ENCODE measurements at places on chromosomes 12 and 14.
A peak's percentile ranks its signal among the peaks of the same experiment; 100 is the strongest.

DNA sequence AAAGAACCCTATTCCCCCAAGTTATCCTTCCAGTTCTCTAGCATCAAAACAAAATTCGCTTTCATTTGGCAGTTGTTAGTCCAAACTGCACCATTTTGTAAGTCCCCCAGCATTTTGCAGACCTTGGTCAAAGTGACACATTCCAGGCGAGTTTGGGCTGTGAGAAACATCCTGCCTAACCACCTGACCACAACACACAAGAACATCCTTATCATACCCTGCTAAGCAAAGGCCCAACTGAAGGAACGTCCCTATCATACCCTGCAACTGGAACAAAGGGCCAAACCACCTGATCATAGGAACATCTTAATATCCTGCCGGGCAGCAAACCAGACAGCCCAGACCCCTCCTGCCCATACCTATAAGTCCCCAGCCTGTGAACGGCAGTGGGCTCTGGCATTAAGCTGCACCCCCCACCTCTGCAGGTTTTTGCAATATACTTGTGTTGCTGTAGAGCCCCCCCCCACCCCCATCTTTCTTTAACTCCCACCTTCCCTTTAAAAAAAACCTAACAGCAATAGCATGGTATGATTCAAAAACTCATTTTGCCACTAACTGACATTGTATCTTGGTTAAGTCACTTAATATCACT, 2.7 kb downstream of the PCNX4 start:
- peak; percentile 85 for DNase-seq

- no peak for DNase-seq
These were observed 104.5 kb downstream of the TMEM30B start for GRCh38 chr14:61176686-61177085.

- DNase-seq = no peak
These were observed 38.7 kb downstream of the ANO4 start for GRCh38 chr12:100833282-100833681.

DNA sequence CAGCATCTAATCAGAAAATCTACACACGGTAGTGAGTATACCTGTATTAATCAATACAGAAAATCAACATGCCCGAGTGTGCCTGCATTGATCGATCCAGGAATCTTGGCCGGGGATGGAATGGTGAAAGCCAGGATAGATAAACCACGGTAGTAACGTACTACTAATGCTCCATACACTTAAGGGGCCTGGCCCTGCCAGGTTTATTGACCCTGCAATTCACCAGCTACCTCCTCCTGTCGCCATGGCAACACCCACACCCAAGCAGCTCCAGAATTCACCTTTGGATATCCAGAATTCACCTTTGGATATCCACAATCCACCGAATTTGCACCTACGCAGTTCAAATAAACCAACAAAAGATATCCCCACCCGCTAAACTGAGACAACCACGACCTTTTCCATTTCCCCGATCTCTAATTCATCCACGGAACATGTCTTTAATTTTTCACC, 14.8 kb upstream of the CALM1 start:
- DNase-seq = no peak

- no peak for DNase-seq
These were observed 348.5 kb upstream of the TBX3 start for GRCh38 chr12:115032521-115032920.

GRCh38 chr12:59499774-59500173, 96.1 kb upstream of the SLC16A7 start:
- no peak for DNase-seq

DNA sequence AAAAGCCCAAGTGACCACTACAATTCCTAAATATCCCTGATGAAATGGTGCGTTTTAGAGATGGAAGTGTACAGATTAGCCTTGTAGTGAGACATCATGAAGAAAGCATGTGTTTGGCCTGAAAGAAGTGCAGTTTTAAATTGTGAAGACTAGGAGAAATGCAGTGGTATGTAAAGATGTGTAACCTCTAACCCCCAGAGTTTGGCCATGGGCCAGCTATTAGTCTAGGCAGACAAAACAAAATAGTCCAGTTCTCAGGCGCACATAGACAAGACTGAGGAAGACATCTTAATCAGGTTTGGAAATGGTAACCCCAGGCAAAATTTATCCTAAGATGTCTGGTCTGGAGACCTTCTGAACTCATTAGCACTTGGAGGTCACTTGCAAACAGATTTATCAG, 23.4 kb downstream of the WBP11 start:
- no peak for DNase-seq

DNA sequence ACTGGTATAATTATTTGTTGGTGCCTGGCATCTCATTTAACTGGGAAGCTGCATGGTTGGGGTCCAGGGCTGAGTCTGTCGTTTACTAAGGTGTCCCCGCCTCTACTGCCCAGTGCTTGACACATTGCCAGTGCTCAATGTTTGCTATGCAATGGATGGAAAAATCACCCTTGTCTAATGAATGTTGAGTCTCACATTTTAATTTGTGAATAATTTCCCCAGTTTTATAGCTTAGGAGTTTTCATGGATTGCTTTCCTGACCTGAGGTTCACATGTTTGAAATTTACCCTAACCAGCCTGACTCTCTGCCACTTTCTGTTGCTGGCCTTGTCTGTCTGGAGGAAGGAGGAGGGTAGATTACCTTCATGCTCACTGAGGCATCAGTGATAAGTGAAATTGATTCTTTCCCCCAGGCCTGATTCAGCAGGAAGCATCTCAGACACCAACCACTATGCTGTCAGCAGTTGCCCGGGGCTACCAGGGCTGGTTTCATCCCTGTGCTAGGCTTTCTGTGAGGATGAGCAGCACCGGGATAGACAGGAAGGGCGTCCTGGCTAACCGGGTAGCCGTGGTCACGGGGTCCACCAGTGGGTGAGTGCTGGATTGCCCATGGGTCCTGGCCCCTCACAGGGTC, 2.4 kb downstream of the DHRS2 start:
- DNase-seq = no peak

DNA sequence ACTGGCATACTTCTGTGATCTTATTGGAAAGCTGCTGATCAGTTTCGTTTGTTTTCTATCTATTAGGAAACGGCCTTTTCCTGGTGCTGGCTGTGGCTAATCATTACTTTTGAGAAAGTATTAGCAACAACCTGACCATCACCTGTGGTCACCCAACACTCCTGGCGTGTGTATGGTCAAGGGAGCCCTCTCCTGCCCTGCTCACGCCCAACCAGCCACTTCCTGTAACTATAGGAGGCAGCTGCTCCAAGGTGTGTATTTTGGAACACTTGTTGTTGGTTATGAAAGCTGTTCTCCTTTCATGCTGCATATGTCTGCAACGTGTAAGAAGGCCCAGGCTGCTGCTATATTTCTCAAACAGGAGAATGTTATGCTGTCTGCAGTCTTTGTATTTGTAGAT, 1582.8 kb downstream of the AACS start:
- no peak for DNase-seq

DNA sequence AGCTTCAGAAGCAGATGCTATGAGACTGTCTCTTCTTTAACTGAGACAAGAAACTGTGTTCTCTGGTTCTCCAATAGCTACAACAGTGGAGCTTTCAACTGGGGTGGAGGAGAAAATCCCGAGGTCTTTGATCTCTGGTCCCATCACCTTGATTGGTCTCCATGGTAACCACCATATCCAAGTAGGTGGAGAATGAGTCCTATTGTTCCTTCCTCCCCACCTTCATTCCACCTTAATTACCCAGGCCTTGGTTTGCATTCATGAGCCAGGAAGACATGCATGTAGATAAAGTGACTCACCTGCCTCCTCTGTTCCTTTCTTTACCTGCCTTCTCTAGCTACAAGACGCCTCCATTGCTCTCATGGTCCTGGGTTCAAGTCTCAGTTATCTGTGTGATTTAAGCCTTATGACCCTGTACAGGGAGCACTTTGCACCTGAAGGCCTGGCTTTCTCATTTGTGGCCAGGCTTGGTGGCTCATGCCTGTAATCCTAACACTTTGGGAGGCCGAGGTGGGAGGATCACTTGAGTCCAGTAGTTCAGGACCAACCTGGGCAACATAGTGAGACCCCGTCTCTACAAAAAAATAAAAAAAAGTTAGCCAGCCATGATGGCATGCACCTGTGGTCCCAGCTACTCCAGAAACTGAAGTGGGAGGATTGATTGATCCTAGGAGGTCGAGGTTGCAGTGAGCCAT, 157.7 kb upstream of the TBX3 start:
- DNase-seq = no peak

DNA sequence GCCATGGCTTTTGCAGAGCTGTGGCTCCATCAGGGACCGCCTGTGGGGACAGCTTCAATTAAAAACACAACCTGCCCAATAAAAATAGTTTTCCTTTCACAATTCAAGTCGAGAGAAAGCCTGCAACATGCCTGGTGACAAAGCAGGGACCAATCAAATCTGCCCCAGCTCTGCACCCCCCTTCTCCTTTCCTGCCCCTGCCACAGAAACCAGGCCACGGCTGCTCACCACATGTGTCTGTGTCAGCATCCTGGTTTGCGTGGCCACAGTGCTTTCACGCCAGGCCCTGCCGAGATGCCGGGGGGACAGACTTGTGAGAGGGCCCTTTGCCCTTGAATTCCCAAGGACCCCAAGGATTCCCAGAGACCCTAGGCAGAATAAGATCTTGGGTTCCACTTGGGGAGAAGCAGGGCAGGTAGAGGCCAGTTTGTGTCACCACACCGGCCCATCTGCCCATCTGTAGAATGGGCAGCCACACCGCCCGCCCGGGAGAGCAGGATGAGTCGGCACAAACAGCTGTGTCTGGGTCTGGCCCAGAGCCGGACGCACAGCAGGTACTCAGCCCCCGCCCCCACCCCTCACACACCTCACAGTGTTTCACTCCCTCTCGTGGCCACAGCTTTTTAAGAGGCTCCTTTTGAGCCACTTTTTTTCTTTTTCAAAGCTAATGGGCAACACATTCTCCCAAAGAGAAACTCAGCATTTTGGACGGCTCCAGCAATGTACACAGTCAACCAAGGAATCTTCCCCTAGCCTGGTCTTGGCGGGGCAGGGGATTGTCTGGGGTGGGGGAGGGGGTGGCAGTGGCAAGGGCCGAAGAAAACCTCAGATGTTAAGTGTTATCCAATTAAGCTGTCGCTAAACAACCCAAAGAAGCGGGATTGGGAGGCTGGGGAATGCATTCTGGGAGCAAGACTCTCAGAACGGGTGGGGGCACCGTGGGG, 41.5 kb downstream of the BCL11B start:
- no peak for DNase-seq

DNA sequence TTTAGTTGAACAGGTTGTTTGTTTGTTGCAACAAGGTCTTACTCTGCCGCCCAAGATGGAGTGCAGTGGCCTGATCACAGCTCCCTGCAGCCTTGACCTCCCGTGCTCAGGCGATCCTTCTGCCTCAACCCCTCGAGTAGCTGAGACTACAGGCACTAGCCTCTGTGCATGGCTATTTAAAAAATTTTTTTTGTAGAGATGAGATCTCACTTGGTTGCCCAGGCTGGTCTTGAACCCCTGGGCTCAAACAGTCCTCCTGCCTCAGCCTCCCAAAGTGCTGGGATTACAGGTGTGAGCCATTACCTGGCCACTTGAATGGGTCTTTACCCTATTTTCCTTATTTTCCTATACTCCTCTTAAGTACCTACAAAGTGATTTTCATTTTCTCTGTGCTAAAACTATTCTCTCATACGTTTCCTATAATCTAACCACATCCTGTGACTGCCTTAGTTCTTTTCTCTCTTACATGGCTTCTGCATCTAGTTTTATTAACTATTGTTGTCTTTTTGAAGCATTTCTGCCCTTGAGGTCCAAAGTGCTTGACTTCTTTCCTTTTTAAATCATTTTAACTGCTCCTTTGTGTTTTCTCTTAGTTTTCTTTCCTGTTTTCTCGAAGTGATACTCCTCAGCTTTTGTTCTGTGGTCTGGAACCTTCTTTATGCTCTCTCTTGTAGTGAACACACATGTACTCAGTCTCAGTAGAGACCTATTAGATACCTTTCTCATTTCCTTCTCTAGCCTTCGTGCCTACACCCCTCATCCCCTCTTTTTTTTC, 14.1 kb downstream of the GPX2 start:
- no peak for DNase-seq

GRCh38 chr12:104182144-104182543, 33.4 kb upstream of the TXNRD1 start:
- DNase-seq = no peak

- no peak for DNase-seq
These were observed 6.0 kb upstream of the FBXO34 start for GRCh38 chr14:55265197-55265596.

GRCh38 chr12:93302331-93303229, 75.1 kb upstream of the NUDT4 start:
- peak; percentile 19 for DNase-seq

GRCh38 chr14:71006200-71006563, 98.9 kb downstream of the PCNX1 start:
- no peak for DNase-seq
